ENCODE measurements at places on chromosomes 7 and 10.

DNA sequence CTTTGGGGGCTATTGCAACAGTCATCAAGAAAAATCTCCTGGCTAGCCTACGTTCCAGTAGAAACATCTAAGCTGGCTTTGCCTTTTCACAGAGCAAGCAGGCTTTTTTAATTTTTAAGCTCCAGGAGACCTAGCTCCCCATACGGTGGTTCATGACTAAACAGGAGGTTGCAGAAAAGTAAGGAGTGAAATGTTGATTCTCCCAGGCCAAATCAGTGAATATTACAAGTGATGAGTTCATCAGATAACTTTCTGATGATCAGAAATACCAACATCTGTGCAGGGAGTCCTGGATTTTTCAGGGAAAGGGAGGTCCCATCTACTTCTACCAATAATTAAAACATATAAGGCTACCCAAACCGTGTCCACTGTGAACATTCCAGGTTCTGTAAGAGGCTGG lies 477.3 kb upstream of the CELF2 start:
- no peak for DNase-seq

- no peak for DNase-seq
Measured at GRCh38 chr10:107546284-107546683, 381.8 kb upstream of the SORCS1 start.

DNA sequence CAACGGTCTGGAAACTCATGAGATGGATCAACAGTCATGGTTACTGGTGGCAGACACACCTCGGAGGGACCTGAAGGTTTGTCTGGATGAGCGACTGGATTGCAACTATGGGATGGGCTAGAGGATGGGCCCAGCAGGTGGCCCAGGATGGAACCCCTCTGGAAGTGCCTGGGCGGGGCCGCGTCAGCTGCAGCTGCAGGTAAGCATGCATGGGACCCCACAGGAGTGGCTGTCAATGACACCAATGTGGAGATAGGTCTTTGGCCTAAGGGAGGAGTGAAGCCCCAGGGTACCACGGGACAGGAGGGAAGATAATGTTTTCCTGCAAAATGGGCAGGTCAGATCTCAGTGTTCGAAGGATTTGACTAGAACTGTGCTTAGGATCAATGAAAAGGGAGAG lies 103.4 kb downstream of the LANCL2 start:
- DNase-seq = no peak

DNA sequence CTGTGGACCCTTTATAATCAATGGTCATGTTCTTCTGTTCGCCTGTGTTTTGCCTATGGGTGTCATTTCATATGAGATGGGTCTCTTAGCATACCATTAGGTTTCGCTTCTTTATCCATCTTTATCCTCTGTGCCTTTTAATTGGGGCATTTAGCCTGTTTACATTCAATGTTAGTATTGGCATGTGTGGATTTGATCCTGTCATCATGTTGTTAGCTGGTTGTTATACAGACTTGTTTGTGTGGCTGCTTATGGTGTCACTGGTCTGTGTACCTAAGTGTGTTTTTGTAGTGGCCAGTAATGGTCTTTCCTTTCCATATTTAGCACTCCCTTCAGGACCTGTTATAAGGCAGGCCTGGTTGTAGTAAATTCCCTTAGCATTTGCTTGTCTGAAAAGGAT lies 90.3 kb downstream of the MYO3A start:
- DNase-seq = no peak

- no peak for DNase-seq
Measured at GRCh38 chr10:71004176-71005075, 116.1 kb upstream of the PCBD1 start.

DNA sequence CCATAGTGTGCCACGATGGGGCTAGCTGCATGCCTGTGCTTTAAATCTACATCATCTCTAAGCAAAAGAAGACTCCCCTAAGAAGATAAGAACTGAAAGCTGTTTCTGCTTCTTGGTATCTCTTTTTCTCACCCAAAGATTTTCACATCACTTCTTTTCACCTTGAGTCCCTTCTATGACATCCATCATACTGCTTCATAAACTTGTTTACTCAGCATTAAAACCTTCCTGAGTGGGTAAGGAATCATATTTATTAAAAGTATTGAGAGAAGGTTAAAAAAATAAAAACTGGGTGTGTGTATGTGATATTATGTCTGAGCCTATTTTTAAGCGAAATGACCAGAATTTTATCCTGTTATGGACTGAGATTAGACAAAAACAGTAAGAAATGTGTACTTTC lies 150.3 kb downstream of the HPSE2 start:
- no peak for DNase-seq
